ENCODE measurements at places on chromosomes 16 and 17.
A peak's percentile ranks its signal among the peaks of the same experiment; 100 is the strongest.

- no peak for DNase-seq
These were observed 277.7 kb downstream of the UTP18 start for GRCh38 chr17:51537996-51538550.

GRCh38 chr16:13892301-13892700, 27.7 kb upstream of the ERCC4 start:
- no peak for DNase-seq

DNA sequence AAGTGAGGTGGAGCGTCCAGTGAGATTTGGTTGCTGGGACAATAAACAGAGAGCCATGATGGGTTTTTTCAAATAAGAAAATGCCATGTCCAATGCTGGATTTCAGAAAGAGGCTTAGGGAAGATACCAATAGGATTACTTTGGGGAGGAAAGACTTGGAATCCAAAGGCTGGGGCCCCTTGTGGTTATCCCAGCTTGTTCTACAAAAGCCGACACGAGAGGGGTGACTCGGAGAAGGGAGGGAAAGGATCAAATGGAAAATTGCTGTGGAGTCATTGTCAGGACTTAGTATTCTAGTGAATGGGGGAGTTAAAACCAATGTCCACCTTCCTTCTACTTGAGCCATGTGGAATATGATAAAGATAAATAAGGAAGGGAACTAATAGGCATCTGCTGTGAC, 305.5 kb downstream of the SOX9 start:
- no peak for DNase-seq

DNA sequence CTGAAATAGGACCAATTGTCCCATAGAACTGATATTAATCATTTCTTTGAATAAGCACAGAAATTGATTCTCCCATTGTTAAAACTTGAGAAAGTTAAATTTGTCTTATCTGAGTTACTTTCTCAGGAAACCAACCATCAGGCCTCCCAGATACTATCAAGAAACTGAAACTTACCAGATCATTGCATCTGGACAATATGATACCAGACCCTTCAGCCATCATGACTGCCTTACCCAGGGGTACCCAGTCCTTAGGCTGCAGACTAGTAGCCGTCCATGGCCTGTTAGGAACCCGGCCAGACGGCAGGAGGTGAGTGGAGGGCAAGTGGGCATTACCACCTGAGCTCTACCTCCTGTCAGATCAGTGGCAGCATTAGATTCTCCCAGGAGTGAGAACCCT, 7.8 kb downstream of the STXBP4 start:
- no peak for DNase-seq

GRCh38 chr17:83064732-83065659, 14.4 kb upstream of the METRNL start:
- no peak for DNase-seq

- DNase-seq = peak; percentile 21
These were observed 114.0 kb downstream of the C16orf95 start for GRCh38 chr16:87203060-87203656.

DNA sequence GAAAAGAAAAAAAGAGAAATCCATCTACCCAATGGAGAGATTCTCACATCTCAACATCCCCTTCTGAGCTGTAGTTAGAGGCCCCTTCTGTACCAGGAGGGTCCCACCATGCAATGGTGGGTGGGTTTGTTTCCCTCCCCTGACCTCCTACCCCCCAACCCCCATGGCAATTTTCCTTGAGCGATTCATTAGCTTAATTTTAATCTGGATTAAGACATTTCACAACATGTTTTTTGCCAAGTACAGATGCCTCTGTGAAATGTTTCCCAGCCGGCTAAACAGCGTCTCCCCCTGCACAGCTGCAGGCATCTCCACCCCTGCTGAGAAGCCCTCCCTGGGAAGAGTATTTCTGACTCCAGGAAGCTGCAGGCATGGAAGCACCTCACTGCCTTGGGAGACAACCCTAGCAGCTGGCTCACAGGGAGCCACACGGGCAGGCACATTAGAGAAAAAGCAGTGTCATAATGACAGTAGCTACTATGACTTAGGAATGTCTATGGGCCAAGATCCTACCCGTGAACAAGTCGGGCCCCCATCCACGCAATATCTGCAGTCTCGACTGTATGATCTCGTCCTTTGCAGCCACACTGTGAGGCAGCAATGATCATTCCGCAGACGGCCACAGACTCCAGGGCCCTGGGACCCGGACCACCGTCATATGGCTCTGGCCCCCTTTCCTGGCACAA, 117.3 kb downstream of the ADCY9 start:
- no peak for DNase-seq

- no peak for DNase-seq
These were observed 3.2 kb downstream of the CSF3 start for GRCh38 chr17:40018211-40019121.

DNA sequence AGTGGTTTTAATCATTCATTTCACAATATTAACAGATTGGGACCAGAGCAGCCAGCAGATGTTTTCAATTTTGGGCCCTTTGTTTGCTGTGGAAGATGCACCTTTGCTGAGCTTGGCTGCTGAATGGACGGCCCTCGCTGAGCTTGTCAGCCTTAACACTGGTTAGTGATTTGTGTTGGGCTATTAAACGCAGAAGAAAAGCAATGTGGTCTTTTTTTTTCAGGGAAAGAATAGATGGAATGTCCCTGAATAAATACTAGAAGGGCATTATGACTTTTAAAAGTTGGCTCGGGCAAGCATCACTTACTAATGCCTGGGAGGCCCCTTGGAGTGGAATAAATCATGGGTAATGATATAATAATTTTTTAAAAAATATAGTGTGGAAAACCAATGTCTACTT, 297.0 kb downstream of the MAP2K6 start:
- DNase-seq = no peak

GRCh38 chr17:47875011-47875985, 20.7 kb upstream of the SP2 start:
- DNase-seq = no peak

GRCh38 chr17:8016632-8017424, 14.4 kb downstream of the GUCY2D start:
- DNase-seq = no peak

GRCh38 chr17:8729421-8729820, 15.2 kb downstream of the CCDC42 start:
- no peak for DNase-seq

- DNase-seq = no peak
These were observed 244.1 kb upstream of the MAF start for GRCh38 chr16:79844603-79845002.

GRCh38 chr17:75181608-75182318, 996 bp downstream of the SUMO2 start:
- peak; percentile 13 for DNase-seq

DNA sequence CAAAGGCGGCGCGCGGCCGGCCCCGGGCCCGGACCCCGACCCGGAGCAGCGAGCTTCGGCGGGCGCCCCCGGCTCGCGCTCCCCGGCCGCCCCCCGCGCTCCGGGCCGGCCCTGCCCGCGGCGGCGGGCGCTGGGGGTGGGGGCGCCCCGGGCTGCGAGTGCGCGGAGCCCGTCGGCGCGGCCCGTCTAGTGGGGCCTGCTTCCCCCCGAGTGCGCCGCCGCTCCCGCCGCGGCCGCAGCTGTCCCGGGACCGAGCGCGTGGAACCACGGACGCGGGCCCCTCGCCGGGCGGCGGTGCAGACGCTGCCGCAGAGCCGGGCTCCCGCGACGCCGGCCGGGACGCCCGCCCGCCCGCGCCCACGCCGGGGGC, 308 bp downstream of the ADCY9 start:
- DNase-seq = no peak

GRCh38 chr16:81071805-81072204, 5.2 kb downstream of the C16orf46 start:
- no peak for DNase-seq

GRCh38 chr16:46843898-46844642, 13.1 kb upstream of the C16orf87 start:
- no peak for DNase-seq

DNA sequence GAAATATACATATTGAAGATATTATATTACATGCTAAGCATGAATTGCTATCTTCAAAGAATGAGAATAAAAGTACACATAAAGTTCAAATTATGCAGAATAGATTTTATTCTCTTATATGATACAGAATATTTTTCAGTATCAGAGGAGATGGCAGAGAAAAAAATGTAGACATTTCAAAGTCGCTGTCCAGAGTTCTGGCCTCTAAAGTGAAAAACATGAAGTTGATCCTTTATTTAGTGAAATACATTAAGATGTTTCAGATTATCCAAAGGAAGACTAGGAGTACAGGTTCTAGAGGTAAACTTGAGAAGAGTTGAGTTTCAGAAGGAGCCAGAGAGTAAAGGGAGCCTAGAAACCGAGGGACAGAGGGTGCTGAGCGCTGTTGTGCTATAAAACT, 303.6 kb downstream of the UTP18 start:
- no peak for DNase-seq

- no peak for DNase-seq
These were observed 4.7 kb downstream of the PRR29 start for GRCh38 chr17:64002658-64003525.

DNA sequence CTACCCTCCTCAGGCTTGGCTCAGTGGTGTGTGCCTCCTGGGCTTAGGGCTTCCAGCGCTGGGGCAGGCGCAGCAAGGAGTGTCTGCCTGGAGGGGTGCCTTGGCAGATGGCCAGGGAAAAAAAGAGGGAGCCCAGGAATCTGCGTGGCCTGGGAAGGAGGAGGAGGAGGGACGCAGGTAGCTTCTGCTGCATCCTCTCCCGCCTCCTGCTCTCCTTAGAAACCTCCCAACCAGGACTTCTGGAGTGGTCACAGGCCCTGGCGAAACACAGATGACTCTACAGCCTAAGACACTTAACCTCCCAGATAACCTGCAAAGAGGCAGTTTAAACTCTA, 7.3 kb upstream of the BCAR1 start:
- DNase-seq = no peak

DNA sequence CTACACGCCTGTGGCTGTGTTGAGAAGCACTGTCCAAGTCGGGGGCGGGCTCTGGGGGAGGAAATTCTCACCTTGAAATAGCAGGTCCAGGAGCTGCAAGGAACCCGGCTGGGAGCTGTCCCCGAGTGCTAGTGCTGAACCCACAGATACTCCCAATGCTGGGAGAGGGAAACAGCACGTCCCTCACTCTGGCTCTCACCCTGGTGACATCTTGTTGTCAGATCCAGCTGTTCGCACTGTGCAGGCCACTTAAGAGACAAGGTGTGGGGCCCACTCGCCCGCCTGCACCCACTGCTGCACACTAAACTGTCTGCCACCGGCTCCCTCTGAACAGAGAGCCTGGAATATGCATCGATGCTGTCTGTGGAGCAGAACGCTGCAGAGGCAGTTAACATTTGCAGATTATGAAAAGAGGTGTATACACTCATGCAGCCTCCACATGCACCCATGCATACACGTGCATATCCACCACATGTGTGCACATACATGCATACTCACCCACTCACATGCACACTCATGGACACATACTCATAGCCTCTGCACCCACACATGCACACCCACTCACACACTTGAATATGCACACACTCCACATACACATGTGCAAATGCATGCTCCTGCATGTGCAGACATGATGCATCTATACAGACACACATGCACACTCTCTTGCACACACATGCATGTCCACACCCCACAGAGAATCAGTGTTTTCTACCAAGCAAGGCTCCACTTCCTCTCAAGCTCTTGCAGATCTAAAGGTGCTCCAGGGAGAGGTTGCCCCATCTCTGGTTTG, 42.0 kb downstream of the MGAT5B start:
- DNase-seq = no peak

DNA sequence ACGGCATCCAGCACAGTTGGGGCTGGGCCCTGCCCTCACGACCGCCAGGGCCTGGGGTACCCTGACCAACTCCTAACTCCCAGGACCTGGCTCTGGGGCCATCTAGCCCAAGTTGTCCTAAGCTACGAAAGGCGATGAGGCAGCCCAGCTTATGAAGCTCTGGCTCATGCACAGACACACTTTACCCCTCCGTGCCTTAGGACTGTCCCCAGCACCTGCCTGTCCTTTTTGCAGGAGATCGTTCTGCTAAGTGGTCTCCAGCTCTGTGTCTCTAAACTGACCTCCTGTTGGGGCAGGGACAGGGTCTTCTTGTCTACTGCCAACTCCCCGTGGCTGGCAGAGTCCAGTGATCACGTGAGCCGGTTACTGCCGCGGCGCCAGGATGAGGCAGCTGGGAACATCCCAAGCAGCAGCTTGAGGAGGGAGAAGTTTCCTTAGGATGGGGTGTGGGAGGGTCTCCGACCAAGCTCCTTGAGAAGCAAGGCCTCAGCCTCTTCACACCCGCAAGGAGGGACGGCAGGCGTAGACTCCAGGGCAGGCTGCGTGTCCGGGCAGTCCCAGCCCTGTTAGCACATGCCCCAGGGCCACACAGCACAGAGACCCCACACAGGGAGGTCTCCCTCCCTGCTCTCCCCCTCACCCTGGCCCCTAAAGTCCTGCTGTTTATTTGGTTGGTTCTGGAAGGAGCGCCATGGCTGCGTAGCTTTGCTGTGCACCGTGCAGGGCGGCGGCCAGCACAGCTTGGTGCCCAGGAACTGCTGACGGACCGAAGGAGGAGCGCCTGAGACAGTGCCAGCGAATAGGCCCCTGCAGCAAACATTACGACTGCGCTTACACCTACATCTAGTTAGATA, 16.4 kb upstream of the METRNL start:
- no peak for DNase-seq

DNA sequence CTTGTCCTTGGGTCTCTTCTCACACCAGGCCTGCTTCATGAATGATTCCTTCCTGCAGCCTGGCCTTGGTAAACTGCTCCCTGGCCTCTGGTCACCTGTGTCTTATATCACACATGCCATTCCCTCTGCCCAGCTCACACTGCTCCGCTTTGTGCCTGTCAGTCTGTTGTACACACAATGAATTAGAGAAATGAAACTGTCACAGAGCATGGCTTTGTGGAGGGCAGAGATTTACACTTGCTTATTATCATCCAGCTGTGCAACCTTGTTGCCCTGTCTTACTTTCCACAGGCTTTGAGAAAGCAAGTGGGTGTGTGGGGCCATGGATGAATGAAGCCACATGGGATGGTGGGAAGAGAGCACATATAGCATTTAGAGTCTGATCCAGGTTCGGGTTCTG, 22.4 kb downstream of the ALDH3A2 start:
- no peak for DNase-seq

GRCh38 chr17:1972487-1973160, 52.5 kb downstream of the RTN4RL1 start:
- DNase-seq = no peak

DNA sequence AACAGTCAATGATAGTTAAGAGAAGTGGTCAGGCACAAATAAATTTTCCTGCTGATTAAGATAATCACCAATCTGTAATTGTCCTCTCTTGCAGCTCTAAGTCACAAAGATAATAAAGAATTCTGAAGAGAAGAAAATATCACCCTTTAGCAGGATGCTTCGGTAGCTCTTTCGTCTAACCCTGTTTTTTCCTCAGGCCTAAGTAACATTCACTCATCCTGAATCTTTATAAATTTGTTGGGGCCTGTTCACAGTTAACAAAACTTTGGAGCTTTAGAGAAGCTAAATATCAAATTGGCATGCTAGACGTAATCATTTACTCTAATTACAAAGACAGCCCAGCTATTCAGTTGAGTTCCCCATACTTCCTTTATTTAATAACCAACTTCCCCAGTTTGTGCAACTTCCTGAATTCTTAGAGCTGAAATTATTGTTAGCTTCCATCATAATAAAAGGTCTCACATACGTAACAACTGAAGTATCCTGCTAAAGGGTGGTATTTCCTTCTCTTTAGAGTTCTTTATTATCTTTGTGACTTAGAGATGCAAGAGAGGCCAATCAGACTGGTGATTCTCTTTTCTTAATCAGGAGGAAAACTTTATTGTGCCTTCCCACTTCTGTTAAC, 118.6 kb downstream of the TANGO6 start:
- DNase-seq = no peak
